ENCODE measurements at places on chromosomes 13 and 19.

- no peak for DNase-seq
Measured at GRCh38 chr13:113351514-113352026, 12.4 kb downstream of the GRTP1 start.

DNA sequence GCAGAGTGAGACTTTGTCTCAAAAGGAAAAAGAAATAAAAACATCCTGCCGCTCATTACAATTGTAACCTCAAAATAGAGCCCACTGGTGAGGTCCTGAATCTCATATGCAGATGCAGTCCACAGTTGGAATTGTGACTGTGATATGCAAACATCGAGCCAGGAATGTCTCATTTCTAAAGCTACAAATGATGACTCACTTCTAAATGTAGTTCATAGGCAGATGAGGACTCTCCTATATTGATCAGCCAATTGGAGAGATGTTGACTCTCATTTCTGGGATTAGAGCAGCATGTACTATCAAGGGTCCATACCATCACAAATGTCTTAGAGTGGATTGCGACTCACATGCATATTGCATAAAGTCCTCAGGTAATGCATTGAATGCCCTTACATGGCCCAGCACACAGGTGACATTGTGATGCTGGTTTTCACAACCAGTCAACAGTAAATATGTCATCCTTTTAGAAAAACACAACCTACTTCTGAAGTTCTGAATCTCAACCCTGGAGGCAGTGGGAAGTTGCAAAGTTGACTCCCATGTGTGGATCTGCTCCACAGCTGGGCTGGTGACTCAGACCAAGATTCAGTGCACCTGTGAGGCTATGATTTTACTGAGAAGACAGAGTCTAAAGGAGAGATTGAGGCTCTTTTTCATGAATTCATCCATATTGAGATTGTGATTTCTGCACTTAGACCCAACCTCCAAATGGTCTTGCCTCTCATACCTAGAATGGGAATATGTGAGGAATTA, 16.9 kb upstream of the ZNF254 start:
- DNase-seq: no peak

DNA sequence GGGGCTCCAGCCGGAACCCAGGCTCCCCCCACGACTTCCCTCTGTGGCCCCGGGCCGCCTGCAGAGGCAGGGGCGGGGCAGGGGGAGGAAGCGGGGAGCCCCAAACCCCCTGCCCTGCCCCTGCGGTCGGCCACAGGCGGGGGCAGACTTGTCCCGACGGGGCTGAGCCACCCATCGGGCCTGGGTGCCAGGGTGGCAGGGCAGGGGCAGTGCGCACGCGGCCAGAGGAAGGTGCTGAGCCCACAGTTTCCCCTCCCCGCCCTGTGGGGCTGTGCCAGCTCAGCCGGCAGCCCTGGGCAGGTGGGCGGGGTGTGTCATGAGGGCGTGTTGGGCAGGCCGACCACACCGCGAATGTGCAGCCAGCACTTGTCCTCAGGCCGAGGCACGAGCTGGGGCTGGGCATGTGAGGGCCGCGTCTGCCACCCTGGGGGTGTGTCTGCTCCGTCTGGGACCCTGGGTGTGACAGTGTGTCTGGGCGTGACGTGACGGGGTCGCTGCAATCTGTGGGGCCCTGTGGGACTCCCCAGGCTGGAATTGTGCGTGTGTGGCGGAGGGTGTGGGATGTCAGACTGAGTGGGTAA, 17.7 kb downstream of the CCDC97 start:
- DNase-seq: peak; percentile 76

GRCh38 chr13:43861863-43862262, 17.7 kb downstream of the CCDC122 start:
- no peak for DNase-seq

DNA sequence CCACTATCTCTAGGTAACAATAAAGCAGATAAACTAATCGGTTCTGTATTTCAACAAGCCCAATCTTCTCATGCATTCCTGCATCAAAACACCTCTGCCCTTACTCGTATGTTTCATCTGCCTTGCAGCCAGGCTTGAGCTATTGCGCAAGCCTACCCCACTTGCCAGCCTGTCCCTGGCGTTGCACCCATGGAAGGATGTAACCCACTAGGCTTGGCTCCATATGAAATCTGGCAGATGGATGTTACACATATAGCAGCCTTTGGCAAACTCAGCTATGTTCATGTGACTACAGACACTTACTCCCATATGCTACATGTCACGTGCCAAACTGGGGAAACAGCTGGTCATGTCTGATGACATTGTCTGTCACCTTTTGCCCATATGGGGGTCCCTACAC, 11.9 kb upstream of the ZNF549 start:
- no peak for DNase-seq

GRCh38 chr19:29371251-29372090, 154.3 kb upstream of the VSTM2B start:
- no peak for DNase-seq

- DNase-seq: no peak
Measured at GRCh38 chr13:35865341-35866240, 265.6 kb downstream of the DCLK1 start.

GRCh38 chr13:28658539-28658795, 463 bp upstream of the POMP start:
- no peak for DNase-seq

- DNase-seq: no peak
Measured at GRCh38 chr13:76703621-76704288, 182.4 kb downstream of the KCTD12 start.

GRCh38 chr19:843180-843835, 2.5 kb downstream of the PRTN3 start:
- no peak for DNase-seq

DNA sequence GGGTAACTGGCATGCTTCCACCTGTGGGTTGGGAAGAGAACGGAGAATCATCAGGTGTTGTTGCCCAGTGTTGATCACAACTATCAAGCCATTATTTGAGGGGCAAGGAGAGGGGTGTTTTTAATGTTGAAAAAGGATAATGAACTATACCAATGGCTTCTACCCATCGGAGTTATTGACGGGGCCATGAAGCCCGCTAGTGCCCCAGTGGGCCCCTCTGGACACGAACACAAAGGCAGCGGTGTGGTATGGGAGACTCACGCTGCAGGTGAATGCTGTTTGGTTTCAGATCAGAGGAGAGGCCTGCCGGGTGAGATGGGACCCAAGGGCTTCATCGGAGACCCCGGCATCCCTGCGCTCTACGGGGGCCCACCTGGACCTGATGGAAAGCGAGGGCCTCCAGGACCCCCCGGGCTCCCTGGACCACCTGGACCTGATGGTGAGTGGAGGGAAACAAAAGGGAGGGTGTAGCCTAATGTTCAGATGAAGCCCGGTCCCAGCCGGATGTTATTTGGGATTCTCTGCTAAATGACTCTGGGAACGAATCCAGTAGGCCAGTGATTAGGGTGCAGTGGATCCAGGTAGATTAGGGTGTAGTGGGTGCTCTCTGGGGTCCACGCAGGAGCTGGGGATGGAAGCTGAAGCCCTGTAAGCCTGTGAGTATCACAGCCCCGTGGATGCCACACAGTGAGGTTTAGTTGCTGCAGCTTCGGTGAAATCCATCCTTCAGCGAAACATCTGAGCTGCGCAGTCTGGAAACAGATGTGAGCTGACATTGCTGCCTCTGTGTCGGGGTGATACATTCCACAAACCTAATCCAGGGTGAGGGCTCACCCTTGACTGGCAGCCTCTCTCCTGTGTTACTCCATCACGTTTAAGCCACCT, 111.3 kb downstream of the RAB20 start:
- DNase-seq: no peak

GRCh38 chr13:90760639-90761038, 586.8 kb upstream of the MIR17HG start:
- DNase-seq: no peak

- no peak for DNase-seq
Measured at GRCh38 chr19:35949131-35949530, 13.0 kb downstream of the LRFN3 start.

DNA sequence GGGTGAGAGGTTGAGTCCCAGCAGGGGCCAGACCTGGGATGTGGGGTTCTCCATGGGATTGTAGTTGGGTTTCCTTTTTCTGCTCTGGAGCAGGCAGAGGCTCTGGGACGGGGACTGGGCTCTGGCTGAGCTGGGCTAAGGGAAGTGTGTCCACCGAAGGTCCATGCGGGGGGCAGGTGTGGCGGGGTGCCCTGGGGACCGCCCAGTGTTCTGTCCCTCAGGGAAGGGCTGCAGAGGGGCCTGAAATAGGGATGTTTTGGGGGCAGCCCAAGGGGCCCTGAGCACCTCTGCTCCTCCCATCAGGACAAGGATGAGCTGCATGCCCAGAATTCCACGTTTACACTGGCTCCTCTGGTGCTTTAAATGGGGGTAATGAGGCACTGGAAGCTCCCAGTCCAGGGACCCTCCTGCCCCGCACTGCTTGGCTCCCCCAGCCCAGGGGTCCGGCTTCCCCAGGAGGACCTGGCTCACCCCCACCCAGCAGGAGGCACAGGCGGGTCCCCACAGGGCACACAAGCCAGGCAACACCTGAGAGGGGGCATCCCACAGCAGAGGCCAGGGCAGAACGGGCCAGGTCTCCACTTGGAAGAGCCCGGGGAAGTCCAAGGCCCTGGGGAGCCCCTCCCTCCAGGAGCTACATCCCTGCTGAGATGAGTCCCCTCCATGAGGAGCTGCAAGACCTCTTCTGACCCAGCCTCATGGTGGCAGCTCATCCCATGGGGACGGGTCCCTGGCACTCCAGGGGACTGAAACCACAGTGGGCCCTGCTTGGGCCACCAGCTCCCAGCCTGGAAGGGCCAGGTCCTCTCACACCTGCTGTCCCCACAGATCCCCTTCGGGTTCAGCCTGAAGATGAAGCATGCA, 14.7 kb upstream of the ZNF14 start:
- DNase-seq: no peak

GRCh38 chr13:78317030-78317429, 286.3 kb downstream of the POU4F1 start:
- DNase-seq: no peak

- DNase-seq: no peak
Measured at GRCh38 chr19:7478173-7478842, 10.5 kb downstream of the PEX11G start.

DNA sequence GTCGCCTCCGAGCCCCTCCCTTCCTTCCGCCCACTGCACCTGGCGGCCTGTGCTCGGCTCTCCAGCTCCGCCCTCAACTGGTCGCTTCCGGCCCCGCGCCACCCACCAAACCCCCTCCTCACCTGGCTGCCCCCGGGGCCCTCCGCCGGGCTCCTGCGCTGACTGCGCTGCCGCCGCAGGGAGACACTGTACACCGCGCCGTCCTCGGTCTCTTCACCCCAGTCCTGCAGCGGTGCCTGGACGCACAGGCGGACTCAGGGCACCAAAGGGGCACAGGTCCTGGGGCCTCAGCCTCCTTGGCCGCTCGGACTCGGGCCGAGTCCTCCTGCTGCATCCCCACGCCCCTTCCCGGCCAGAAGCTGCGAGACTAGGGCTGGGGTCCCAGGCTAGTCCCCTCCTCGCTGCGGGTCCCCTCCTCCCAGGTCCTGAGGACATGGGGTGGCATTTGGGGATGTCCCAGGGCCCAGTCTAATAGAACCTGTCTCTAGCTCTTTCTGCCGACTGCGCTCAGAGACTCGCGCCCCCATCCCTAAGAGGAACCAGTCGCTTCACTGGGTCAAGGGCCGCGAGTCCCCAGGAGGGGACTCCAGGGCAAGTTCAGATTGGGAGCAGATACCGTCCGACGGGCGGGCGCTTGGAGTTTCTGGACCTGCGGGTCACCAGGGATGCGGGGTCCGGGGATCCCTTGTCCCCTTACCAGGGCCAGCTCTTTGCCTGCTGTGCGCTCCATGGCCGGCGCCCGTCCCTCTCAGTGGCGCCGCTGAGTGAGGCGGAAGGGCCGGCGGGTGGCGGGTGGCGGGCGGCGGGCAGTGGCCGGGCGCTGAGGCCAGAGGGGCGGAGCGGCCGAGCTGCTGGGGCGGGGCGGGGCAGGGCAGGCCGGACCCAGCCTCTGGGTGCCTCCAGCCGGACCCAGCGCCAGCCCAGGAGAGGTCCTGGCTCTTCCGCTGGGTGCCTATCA, at the start of gene RGL3:
RGL3 (minus strand) TSS at position 766 of the 958 bp plus-strand sequence; CDS start at position 730, 36 bp downstream.
- DNase-seq: no peak

- no peak for DNase-seq
Measured at GRCh38 chr19:12628040-12629022, 17.6 kb downstream of the ZNF791 start.

GRCh38 chr13:72782717-72783116, 784 bp downstream of the PIBF1 start:
- no peak for DNase-seq

GRCh38 chr19:31289381-31289880, 59.8 kb downstream of the TSHZ3 start:
- no peak for DNase-seq

DNA sequence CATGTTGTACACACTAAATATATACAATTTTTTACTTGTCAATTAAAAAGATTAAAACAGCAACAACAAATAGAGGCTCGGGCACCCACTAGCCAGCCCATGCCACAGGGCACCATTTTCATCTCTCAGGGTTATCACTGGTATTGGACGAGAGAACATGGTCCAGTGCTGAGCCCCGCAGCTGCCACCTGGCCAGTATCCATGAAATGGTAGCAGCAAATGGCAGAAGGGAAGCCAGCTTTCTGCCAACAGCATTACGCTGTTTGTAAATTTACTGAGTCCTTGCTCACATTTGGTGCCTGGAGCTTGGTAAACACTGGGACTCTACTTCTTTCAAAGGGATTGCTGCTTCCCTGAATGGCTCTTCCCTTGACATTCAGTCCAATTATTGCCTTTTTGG, 87.9 kb upstream of the WASF3 start:
- no peak for DNase-seq

DNA sequence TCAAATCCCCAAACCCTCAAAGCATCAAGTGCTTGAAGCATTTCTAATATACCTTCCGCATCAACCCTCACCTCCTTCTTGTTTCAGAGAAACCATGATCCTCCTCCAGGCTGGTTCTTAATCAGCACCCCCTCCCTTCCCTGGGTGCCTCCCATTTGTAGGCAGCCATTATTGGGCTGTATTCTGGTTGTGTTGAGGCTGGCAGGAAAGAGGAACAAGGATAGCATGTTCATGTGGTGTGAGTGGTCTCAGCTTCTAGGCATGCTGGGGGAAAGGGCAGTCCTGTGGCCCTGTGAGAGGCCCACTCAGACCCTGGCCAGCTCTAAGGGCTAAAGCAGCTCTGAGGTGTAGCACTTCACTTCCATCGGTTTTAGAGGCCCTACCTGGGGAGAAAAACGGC, 18.9 kb upstream of the TRIM13 start:
- DNase-seq: no peak

DNA sequence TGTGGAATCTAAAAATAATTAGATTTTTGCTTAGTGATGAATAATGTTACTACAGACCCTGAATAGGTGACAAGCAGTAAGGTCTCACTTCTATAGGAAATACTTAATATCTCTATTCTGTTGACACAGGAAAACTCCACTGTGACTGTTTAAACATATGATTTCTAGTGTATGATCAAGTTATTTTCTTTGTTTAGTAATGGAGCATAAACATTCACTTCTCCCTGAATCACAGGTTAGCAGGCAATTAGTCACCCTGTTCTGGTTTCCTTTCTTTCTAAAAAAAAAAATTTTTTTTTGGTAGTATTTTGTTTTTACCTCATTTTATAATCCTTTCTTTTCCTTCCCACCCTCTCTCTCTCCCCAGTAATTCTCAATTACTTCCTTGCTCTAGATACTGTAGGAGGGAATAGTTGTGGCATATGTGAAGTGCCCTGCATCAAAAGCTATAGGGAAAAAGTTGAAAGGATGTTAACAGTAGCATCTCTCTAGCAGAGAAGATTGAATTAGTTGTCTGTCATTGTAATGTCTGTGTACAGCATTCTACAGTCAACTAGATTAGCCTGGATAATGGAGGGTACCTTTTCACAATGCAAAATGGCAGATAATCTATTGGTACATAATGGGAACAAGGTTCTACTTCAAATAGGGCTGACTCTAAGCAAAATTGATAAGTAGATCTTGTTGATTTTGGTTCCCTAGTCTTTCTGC, 3.5 kb downstream of the HS6ST3 start:
- no peak for DNase-seq

GRCh38 chr19:37930416-37930815, 23.4 kb downstream of the SIPA1L3 start:
- DNase-seq: no peak

Data from memory B cell (primary cell).